K562 (cell line): ENCODE measurements at places on chromosomes 2 and 18. TPM values are rescaled to one million over a fixed set of nuclear protein-coding genes. Genes with fewer than 3 reads are reported as not detected.

Gene ANKRD30BL
- total RNA-seq = not detected in 2 replicates

Gene SNTG2
- total RNA-seq = not detected in 2 replicates

Gene SH2D6
- total RNA-seq = 0.33 and 0.36 TPM in 2 replicates

Gene KIF5C
- 0.09 TPM in 2 replicates for total RNA-seq

Gene SLC35F6
- total RNA-seq = 37.4 and 42.8 TPM in 2 replicates

Gene TBC1D8
- total RNA-seq = 1.3 and 1.4 TPM in 2 replicates

Gene PCGF1
- total RNA-seq = 27.3 and 33.6 TPM in 2 replicates
